ENCODE measurements at places on chromosomes 4 and X.

DNA sequence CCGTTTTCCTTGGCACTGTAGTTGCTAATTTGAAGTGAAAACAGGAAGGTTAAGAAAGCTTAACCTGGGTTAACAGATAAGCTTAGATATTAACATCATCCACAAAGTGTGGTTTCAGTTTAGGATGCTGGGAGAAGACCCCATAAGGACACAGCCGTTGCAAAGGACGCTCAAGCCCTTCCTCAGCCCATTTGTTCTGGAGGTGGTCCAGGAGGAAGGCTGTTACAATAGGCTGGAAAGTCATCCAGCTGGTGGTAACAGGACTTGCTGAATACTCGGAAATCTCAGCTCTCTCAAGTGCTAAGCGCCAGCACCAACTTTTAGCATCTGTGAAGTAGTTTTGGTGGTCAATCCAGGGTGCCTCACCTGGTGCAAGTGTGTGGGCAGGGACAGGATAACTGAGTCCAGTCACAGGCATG is 14.2 kb downstream of the CHST7 start:
- no peak for DNase-seq

- DNase-seq, result no peak
Observed at GRCh38 chr4:188400451-188400850, 261.2 kb downstream of the TRIML1 start.

- no peak for DNase-seq
Observed at GRCh38 chr4:7850489-7850888, 89.2 kb downstream of the AFAP1 start.

DNA sequence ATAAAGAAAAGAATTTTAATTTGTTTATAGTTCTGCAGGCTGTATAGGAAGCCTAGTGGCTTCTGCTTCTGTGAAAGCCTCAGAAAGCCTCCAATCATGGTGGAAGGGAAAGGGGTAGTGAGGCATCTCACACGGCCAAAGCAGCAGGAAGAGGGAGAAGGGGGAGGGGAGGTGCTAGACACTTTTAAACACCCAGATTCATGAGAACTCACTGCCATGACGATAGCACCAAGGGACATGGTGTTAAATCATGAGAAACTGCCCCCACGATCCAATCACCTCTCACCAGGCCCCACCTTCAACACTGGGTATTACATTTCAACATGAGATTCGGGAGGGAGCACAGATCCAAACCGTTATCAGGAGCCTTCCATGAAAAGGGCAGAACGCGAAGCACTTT is 18.1 kb downstream of the SMIM31 start:
- DNase-seq, result no peak

GRCh38 chr4:90246816-90247215 is 119.6 kb downstream of the CCSER1 start:
- DNase-seq, result no peak

GRCh38 chr4:138910914-138911336 is 104.7 kb upstream of the NOCT start:
- DNase-seq, result no peak

DNA sequence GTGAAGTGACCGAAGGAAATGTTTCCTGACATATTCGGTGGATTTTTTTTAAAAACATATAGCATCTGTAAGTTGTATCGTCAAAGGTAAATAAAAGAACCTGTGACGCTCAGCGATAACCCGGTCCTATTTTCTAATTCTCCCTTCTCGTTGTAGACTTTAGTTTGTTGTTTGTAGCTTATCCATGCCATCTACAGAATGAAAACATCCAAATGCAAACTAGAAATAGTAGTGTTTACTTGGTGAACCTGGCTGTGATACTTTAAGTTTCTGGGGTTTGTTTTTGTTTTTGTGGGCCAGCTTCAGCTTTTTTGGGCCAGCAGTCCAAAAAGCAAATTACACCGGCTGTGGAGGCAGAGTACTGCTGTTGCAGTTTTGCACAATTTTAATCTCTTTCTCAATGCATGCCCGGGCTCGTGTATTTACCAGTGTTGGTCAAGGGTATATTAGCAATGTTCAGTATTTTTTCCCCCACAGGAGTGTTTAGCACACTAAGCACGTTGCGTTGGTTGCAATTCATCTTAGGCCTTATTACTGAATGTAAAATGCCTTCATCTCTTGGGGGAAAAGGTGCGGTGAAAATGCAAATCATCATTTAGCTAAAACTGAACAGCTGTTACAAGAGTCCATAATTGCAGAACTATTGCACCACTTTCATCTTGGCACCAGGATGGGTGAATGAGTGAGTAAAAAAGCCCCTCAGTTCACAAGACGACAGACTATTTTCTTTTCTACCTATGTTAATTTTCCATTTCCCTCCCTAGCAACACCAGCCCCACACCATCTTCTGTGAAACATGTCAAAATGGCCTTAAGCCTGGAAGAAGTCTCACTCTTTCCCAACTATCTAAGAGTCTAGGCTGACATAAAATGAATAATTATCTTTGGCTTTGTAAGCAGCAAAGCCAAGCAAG is 1.7 kb upstream of the CNOT6L start:
- DNase-seq, result no peak

GRCh38 chr4:10207116-10207515 is 90.5 kb upstream of the WDR1 start:
- DNase-seq, result no peak

GRCh38 chr4:30882995-30883675 is 163.0 kb downstream of the PCDH7 start:
- DNase-seq, result no peak

DNA sequence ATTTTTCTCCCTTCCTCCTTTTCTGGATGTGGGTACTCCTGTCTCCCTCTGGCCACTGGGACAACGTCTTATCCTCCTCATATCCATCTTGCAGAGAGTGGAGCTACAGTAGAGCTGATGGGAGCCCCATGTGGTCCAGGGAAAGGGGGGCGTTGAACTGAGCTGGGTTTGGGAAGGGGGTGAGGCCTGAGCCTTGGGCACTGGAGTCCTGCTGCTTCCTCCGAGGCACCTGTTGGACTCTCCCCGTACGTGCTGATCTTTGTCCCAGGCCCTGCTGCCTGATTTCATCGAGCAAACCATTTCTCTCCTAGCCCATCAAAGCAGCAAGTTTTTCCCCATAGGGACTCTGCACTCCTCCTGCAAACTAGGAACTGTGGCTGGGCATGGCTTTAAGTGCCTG is 94.3 kb downstream of the STOX2 start:
- DNase-seq, result no peak

DNA sequence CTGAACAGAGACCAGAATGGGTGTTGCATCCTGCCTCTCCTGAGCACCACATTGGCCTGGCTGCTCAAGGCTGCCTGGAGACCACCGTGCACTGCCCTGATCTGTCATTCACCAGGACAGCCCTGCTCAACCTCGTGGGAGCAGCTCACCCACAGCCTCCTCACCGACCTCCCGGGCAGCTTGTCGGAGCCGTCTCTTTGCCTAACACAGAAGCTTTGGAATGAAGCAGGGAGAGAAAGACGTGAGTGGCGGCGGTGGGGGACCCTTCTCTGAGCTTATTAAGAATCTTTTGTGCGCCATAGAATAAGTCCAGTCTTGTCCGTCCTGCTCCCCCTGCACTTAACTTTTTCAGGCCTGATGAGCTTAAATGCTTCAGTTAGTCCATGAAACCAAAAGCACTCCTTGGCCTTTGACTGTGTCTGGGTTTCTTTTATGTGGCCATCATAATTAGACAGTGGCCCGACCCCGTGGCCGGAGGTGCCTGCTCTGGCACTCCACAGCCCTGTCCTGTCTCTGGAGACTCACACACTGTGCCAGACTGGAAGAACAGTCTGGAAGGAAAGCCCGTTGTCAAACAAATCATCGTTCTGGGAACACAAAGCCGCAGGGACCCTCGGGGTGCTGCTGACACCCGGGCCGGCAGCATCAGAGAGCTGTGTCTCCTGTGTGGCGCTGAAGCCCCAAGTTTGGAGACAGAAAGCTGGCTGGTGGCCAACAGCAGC is 192.8 kb downstream of the BCOR start:
- no peak for DNase-seq

GRCh38 chrX:8783097-8783713 is 18.0 kb downstream of the FAM9A start:
- no peak for DNase-seq

- DNase-seq, result no peak
Observed at GRCh38 chr4:72320223-72320948, 248.6 kb downstream of the ADAMTS3 start.

- DNase-seq, result no peak
Observed at GRCh38 chr4:77358315-77358928, 201.4 kb downstream of the CCNG2 start.

GRCh38 chr4:38013461-38014366 is 53.5 kb downstream of the PTTG2 start:
- no peak for DNase-seq

DNA sequence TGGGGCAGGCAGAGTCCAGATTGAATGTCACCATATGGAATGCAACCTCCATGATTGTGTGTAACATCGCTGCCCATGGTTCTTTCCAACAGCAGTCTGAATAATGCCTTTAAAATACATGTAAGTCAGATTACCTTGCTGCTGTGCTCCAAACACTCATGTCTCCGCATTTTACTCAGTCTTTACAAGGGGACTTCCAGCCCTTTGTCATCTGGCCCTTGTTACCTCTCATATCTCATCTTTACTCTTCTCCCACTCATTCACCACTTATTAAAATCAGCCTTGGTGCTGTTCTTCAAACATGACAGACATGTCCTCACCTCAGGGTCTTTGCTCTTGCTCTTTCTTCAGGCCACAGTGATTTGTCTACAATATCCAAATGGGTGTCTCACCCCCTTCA is 200.4 kb upstream of the GYPA start:
- no peak for DNase-seq

DNA sequence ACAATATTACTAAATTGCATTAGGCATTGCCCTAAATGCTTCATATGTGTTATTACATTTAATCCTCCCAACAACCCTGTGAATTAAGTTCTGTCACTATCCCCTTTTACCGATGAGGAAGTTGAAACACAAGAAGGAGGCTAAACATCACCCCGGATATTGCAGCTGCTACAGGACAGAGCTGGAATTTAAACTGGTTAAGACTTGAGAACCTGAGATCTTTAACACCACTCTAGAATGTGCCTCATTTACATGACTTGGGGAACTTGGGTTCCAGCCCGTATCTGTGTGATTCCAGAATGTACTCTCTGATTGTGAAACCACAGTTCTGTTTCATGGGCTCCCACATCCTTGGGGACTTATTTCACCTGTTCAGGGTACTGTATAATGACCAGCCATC is 165.1 kb upstream of the PPARGC1A start:
- no peak for DNase-seq

GRCh38 chr4:124459196-124459940 is 253.2 kb downstream of the ANKRD50 start:
- DNase-seq, result no peak

GRCh38 chrX:73262991-73263390 is 48.3 kb upstream of the NAP1L2 start:
- DNase-seq, result no peak

- DNase-seq, result no peak
Observed at GRCh38 chrX:147847999-147848398, 63.7 kb upstream of the FMR1 start.

GRCh38 chr4:86400216-86400615 is 40.4 kb upstream of the MAPK10 start:
- no peak for DNase-seq

DNA sequence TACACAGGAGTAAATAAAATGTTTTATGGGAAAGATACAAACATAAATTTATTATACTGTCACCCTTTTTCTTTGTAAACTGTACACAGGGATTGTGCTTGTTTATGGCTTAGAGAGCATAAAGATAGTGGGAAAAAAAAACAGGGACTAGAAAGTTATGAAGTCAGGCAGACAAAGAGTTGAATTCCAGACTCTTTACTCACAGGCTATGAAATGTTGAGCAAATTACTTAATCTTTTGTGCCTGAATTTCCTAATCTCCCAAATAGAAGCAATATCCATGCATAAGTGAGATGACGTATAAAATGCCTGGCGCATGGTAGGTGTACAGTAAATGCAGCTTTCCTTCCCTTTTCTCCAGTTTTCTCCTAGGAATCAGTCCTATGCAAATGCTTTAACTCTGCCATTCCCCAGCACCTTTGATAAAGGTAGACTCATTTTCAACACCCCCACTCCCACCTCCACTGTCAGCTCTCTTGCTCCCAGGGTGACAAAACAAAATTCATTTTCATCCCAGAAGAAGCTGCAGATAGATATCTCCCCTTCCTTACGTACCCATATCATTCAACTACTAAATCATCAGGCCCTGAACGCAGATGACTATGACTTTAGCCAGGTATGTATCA is 44.5 kb upstream of the BTC start:
- no peak for DNase-seq

GRCh38 chrX:100654261-100654660 is 10.3 kb downstream of the SRPX2 start:
- no peak for DNase-seq

- peak; percentile 31 for DNase-seq
Observed at GRCh38 chrX:8743126-8743732, 11.3 kb upstream of the ANOS1 start.

DNA sequence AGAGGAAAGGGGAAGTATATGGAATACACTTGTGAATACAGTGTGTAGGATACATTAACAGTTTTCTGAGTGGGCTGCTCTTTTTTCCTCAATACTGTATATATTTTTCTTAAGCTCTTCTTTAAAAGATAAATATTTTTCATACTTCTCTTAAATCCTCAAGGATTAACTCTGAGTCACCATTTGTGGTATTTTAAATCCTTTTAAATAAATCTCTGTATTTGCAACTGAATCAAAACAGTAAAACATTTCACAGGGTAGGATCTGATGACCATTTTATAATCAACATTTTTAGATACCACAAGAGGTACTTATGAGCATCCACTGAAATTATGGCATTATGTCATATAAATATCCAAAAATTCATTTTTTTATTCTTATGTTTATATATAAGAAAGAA is 87.6 kb downstream of the GAB1 start:
- DNase-seq, result no peak

DNA sequence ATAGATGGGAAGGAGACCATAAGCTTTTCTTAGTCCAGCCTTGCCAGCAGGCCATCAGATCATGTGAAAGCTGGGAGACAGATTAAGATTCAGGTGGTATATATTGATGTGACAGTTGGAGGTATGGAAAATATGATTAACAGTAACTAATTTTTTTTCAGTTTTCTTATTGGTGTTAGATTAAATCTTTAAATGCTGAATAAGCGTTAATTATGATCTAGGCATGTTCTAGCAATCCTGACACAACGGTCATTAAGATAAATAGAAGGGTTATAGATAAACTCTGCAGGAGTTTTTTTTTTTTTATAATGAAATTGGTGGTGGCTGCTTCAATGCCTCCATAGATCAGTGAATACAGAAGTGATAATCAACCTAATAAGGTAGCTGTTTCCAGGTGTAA is 649.5 kb upstream of the TENM3 start:
- no peak for DNase-seq

- no peak for DNase-seq
Observed at GRCh38 chr4:177087060-177087459, 222.6 kb upstream of the NEIL3 start.

- DNase-seq, result no peak
Observed at GRCh38 chr4:6021831-6022606, 3.8 kb upstream of the C4orf50 start.

GRCh38 chr4:4470208-4470607 is 71.6 kb downstream of the STX18 start:
- DNase-seq, result no peak

GRCh38 chrX:49884290-49884862 is 5.1 kb downstream of the USP27X start:
- DNase-seq, result peak; percentile 28

- DNase-seq, result peak; percentile 71
Observed at GRCh38 chr4:1167244-1167949, 5.0 kb downstream of the SPON2 start.

Measured in activated T-helper 1 cell treated with anti-CD3 and anti-CD28 coated beads, Interleukin-2, amount 50 U/mL, for 16 hours (primary cell).